ENCODE measurements at places on chromosomes 4 and X.

- DNase-seq: no peak
These were observed 92.7 kb downstream of the AFF2 start for GRCh38 chrX:148593146-148593545.

- no peak for DNase-seq
These were observed 41.1 kb downstream of the NELFA start for GRCh38 chr4:1967512-1968149.

DNA sequence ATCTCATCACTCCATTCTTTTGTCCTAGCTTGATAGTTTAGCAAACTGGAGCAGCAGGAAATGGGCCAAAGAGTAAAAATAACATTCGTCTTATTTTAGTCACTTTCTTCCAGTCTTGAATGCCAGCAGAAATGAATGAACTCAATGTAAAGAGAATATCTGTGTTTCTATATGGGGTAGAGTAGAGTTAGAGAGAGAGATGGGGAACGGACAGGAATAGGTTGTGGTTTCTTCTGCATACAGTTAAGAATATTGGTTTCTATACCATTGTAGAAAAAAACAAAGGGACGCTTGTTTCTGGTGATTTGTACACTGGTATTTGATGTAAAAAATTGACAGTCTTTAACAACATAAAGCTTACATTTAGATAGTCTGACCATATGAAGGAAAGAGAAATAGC is 8.9 kb downstream of the GPR174 start:
- no peak for DNase-seq

GRCh38 chr4:143380629-143381028 is 44.0 kb downstream of the GAB1 start:
- no peak for DNase-seq

- no peak for DNase-seq
These were observed 88.3 kb downstream of the SLC34A2 start for GRCh38 chr4:25743971-25744370.

DNA sequence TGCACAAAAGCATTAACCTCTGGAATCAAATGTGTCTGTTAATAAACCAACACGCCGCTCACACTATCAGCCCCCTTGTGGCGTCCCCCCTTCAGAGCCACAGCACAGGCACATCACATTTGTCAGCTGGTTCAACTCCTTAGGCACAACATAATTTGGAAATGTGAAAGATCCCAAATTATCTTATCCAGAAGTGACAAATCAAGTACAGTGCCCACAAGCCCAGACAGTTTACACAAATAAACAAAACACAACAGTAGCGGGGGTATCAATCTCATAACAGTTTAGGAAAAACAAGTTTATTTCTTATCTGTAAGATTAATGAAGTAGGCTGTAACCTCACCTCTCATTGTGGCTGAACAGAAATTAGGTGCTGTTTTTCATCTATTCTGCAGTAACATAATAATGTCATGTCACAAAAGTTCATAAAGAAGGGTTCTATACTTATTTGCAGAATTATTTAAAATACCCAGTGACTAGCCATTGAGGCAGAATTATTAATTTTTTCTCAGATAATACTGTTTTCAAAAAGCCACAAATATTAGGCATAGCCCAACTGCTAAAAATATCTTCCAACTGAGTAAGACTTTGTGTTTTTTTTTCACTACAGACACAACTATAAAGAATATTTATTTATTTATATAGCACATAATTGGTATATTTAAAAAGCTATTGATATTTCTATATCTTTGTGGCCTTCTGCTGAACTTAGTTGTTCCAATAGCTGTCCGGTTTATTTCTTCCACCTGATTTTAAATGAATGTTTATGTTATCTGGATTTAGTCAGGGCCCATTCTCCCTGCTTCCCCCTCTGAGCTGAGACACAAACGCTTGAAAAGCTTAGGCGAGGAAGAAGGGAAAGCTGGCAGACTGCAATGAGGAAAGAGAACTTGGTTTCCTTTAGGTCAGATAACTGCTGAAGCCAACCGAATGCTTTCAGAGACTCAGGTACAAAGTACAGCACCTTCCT is 214.7 kb downstream of the QDPR start:
- DNase-seq: no peak

DNA sequence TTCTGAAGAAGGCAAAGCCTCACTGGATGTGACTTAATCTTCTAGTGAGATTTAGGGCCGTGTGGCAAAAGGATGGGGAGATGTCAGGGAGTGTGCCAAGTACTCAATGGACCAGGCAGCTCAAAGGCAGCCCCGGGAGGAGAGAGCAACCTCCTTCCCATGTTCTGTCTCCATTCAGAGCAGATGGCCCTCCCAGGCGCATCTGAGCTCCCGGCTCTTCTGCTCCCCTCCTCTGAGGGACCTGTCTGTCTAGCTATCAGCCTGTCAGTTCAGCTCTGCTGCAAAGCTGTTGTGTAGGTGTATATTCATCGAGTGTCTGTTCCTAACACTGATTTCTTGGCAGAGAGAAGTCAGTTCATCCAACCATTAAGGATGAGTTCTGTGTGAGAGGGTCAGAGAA is 10.9 kb upstream of the PORCN start:
- DNase-seq: no peak

DNA sequence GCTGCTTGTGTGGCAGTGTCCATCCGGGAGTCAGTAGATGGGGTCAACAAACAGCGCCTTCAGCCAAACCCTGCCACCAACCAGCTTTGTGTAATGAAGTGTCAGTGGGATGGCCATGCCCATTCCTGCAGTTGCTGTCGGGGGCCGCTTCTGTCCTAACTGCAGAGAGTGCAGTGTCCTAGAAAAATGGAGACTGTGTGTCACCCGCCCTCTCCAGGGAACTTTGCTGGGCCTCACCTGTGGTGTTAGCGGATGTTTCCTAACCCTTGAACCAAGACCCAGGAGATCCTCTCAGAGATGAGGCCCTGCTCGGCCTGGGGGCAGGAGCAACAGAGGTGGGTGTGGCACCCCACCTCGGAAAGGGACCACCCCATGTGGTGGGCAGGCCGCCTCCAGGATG is 35.3 kb upstream of the HGFAC start:
- DNase-seq: no peak

GRCh38 chr4:22428441-22428840 is 87.4 kb downstream of the ADGRA3 start:
- no peak for DNase-seq

DNA sequence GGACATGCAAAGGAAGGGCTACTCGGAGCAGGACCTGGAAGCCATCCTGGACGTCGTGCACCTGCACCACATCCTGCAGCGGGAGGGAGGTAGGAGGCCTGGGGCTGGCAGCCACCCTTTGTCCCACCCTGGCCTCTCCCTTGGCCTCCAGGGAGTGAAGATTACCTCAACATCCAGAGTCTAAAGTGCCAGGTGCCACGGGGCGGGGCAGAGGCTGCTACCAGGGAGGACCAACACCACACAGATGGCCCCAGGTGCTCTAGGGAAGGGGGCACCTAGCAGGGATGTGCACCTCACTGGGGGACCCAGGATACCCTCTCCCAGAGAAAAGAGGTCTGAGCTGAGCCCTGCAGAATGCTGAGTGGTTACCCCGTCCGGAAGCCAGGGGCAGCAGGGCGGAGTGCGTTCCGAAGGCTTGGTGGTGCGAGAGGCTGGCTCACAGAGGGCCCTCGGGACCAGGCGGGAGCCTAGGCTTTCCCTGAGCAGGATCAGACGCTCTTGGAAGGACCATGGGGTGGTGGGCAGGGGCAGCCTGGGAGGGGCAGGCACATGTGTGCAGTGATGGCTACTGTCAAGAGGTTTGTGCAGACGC is 16.1 kb downstream of the ABCD1 start:
- no peak for DNase-seq

DNA sequence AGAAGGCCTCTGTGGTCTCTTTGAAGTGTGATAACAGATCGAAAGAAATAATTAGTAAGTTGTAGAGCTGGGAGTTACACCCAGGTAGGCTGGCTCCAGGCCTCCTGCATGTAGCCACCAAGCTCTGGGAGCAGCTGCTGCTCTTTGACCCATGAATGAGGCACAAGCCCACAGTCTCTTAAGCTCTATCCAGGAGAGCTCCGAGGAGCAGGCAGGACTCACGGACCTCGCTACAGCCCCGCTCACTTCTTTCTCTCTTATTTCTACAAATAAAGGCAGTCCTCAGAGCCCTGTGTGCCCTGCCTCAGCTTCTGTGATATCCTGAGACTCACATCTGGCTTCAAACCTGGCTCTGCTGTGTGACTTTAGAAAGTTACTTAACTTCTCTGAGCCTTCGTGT is 86.9 kb downstream of the EVC start:
- no peak for DNase-seq

GRCh38 chr4:19819737-19820136 is 432.0 kb upstream of the SLIT2 start:
- DNase-seq: no peak

GRCh38 chr4:139528377-139529005 is 27.5 kb downstream of the SETD7 start:
- DNase-seq: no peak

GRCh38 chr4:6695660-6696610 is 2.3 kb downstream of the S100P start:
- no peak for DNase-seq

- DNase-seq: no peak
These were observed 910.4 kb downstream of the RAB28 start for GRCh38 chr4:12573716-12574115.

GRCh38 chr4:1939664-1940509 is 68.7 kb downstream of the NSD2 start:
- no peak for DNase-seq

GRCh38 chrX:143466130-143466529 is 51.1 kb downstream of the SPANXN3 start:
- DNase-seq: no peak

- DNase-seq: no peak
These were observed 466.3 kb upstream of the ACTRT1 start for GRCh38 chrX:128518508-128518907.

GRCh38 chrX:83419030-83419792 is 88.9 kb upstream of the POU3F4 start:
- no peak for DNase-seq

DNA sequence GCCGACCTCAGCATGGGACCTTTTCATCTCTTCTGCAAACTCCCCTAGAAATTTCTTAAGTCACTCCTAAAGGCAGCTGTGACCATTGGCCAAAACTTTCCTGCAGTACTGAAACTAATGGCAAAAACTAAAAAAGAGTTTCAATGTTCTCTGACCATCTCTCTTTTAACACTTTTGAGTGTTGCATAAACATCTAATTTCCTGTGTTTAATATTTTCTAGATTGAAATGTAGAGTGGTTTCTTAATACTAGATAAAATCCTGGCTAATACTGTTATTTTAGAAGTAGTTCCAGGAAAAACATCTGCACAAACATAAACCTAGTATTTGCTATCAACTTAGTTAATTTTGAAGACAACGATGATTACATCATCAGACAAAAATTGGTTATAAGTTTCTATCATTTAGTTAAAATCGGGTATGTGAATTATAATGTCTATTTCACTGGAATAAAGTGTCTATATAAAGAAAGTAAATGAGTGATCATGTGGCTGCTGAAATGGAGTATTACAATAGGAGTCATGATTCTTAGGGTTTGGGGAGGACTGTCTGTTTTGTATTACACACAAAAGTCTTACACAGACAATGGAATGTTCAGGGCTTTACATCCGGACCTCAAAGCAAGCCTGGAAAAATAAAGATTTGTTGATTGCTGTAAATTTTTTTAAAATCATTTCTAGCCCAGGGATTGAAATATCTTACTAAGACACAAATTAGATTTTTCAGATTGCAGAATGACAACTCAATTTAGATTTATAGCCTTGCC is 1323.4 kb downstream of the C4orf33 start:
- no peak for DNase-seq

DNA sequence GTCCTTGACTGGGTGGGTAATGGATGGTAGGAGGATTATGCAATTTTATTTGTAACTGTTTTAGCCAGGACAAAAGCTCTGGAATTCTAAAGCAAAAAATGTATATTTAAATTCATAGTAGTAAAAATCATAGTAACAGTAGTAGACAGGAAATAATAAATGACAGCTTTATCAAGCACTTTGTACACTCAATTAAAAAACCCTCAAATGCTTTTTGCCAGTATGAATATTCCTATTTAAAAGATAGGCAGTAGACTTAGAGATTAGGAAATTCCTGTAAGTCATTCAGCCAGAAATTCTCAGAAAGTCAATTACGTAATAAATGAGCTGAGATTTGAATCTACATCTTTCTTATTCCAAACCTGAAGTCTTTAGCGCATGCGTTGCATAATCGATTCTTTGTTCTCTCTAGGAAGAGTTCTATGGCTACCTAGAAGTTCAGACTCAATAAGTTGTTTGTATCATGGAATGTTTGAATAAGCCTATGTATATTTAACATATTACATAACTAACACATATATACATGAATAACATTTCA is 2.5 kb downstream of the AADAT start:
- no peak for DNase-seq

DNA sequence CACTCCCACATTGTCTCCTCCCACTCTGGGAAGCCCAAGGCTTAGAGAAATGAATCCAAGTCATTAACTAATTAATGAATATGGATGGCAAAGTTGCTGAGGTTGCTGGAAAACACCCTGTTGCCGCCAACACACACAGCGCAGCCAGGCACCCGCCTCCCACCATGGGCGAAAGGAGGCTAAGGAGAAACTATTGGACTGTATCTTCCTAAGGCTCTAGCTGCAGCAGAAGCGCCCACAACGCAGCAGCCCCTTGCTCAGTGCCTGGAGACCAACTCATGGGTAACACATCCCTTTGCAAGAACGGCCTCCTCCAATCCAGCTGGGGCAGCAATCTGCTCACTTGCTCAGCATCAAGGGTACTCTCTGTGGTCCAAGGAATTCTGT is 34.2 kb downstream of the TSC22D3 start:
- DNase-seq: no peak

GRCh38 chr4:16231570-16232245 is 5.4 kb upstream of the TAPT1 start:
- no peak for DNase-seq

DNA sequence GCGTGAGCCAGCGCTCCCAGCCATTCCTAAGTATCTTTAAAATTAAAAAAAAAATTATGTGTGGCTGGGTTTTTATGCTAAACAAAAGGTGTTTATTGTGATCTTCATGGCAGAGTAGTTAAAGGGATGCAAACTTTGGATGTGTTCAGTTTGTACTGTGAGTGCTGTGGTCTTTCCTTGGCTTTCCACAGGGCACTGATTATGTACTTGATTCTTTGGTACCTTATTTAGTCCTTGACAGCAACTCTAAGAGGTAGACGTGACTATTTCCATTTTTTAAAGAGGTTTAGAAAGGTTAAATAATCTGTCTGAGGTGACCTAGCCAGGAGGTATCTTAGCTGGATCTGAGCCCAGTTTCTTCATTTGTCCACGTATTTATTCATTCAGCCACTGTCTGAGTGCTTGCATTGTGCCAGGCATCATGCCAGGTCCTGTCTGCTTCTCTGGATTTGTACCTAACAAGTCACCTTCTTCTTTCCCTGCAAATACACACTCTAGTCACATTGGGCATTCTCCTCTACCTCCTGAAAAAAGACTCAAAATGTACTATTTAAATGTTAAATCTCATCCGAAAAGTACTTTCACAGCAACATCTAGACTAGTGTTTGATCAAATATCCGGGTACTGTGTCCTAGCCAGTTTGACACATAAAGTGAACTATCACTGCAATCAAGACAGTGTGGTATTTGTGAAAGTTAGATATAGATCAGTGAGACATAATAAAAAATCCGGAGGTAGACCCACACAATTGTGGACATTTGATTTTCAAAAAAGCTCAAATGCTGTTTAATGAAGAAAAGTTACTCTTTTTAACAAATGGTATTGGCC is 31.5 kb downstream of the WWC2 start:
- DNase-seq: no peak

Data from GM10248 (cell line).